ENCODE measurements at places on chromosomes 7 and 10. TPM values are rescaled to one million over a fixed set of nuclear protein-coding genes. Genes with fewer than 3 reads are reported as not detected.

The CYP3A4 gene
- total RNA-seq, result not detected

The CYTH3 gene
- total RNA-seq, result 5.1 TPM

The HABP2 gene
- 0.97 TPM for total RNA-seq

The BZW2 gene
- 75.1 TPM for total RNA-seq

The FFAR4 gene
- not detected for total RNA-seq

The PTPN20 gene
- not detected for total RNA-seq

The PDK4 gene
- 0.73 TPM for total RNA-seq

The ANK3 gene
- total RNA-seq, result 70.2 TPM

The ANKRD61 gene
- not detected for total RNA-seq

DNA sequence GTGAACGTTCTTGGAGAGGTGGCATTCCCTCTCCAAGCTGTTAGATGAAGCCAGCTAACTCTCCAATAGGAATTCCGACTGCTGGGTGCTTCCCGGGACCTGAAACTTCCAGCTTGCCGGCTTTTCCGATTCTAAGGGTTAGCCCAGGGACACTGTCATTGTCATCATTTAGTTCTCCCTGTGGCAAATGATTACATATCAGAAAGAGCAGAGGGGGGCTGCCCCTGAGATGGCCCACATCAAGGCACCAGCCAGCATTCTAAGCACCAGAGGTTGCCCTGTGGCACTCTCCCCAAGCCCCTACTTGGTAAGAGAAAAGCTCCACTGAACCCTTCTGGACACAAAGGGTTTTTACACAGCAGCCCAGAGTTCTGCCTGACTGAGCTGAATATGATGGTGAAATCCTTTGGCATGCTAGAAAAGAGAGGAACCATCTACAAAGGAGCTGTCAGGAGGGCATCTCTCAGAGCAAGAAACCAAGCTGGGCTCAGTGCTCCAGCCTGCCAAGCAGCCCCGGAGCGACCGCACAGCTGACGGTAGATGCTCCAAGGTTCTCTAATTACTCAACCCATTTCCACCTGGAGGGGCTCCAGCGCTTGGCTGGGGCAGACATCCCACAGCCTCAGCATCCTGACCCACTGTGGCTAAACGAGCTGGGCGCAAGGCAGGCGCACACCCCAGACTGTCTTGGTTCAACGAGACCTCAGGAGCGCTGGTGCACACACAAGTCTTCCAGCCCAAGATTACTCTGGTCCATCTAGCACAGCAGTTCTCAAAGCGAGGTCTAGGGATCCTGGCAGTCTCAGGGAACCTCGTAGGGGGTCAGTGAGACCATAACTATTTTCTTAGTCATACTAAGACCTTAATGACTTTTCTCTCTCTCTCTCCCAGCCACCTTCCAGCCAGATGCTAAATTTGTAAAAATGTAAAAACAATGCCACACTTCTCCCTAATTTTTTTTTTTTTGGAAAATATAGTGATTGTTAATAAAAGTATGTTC lies 160.5 kb downstream of the GFRA1 start:
- H3K36me3 ChIP-seq, result no peaks in the 10 kb centered on the region
- H3K27ac ChIP-seq, result no peak overlapping the region
- H3K4me1 ChIP-seq, result no peaks in the 10 kb centered on the region
- no peak for DNase-seq
- no peaks in the 10 kb centered on the region for H3K27me3 ChIP-seq
- H3K4me3 ChIP-seq, result no peak overlapping the region

GRCh38 chr10:4243651-4244050 lies 458.6 kb upstream of the KLF6 start:
- no peaks in the 10 kb centered on the region for H3K27me3 ChIP-seq
- H3K4me1 ChIP-seq, result peaks cover 14% of the 10 kb centered on the region
- H3K4me3 ChIP-seq, result no peak overlapping the region
- no peaks in the 10 kb centered on the region for H3K36me3 ChIP-seq
- no peak for DNase-seq

- H3K4me3 ChIP-seq, result no peak overlapping the region
- no peaks in the 10 kb centered on the region for H3K36me3 ChIP-seq
- DNase-seq, result no peak
- no peaks in the 10 kb centered on the region for H3K27me3 ChIP-seq
These were observed 165.8 kb downstream of the CCDC3 start for GRCh38 chr10:12835709-12836108.

DNA sequence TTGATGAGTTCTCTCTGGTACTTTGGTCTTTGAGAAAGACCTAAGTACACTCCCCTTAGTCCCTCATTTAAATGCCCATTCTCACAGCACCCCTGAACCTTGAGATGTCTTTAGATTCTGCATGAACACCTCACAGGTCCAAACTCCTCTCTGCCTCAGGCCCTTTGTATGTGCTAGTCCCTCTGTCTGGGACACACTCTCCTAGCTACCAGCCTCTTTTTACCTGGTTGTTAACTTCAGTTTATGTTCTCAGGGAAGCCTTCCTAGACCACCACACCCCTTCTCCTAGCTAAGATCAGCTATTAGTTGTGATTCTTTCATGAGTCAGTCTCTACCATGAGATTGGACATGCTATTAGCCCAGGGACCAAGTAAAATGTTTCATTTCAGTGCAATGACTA lies 86.4 kb downstream of the PLCE1 start:
- H3K27ac ChIP-seq, result no peak overlapping the region
- H3K36me3 ChIP-seq, result peaks cover 9% of the 10 kb centered on the region
- no peak overlapping the region for H3K4me3 ChIP-seq
- no peak for DNase-seq
- peaks cover 15% of the 10 kb centered on the region for H3K4me1 ChIP-seq
- H3K27me3 ChIP-seq, result no peaks in the 10 kb centered on the region

DNA sequence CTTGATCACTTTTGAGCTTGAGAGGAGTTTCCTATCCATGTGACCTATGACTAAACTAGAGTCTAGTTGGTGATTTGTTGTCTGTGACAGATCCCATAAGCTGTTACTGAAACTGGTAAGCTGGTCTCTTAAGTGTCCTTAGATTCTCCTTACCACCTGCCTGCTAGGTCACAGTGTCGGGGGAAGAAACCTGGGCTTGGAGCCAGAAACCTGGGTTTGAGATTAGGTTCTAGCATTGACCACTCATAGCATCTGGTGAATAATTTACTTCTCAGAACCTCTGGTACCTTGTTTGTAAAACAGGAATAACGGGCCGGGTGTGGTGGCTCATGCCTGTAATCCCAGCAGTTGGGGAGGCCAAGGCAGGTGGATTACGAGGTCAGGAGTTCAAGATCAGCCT lies 21.8 kb upstream of the ITPRID1 start:
- no peak overlapping the region for H3K27ac ChIP-seq
- H3K27me3 ChIP-seq, result peaks cover 14% of the 10 kb centered on the region
- DNase-seq, result no peak
- no peaks in the 10 kb centered on the region for H3K36me3 ChIP-seq

DNA sequence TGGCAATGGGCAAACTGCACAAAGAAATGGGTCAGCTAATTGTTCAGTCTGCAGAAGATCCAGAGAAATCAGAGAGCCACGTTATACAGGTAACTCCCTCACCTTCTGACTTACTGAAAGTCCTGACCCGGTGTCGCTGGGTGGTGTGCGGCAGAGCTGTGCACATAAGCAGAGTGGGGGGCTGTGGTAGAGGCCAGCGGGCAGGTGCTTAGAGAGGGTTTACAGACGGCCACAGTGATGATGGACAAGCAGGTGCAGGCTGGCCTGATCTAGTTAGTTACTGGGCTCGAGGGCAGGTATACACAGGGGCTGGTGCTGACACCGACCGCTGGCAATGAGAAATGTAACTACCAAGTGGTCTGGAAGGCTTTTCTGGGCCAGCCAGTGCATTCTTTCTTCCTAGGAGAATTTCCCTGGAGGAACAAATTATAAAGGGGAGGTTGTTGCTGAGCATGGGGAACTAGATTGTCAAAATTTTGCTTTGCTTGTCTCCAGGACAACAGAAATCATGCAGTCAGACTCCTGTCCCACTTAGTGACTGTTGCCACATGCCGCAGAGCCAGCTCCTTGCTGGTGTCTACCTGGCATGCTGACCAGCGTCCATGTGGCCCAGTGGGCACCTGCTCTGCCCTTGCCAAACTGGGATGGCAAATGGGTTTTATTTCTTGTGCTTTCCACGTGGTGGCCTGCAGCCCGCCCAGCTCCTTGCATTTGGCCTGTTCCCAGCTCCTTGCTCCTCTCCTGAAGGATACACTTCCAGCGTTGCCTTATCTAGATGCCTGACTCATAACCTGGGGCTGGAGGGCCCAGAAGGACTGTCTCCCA lies 28.8 kb downstream of the DENND10 start:
- H3K27ac ChIP-seq, result no peak overlapping the region
- DNase-seq, result no peak
- no peaks in the 10 kb centered on the region for H3K4me1 ChIP-seq
- no peak overlapping the region for H3K4me3 ChIP-seq

DNA sequence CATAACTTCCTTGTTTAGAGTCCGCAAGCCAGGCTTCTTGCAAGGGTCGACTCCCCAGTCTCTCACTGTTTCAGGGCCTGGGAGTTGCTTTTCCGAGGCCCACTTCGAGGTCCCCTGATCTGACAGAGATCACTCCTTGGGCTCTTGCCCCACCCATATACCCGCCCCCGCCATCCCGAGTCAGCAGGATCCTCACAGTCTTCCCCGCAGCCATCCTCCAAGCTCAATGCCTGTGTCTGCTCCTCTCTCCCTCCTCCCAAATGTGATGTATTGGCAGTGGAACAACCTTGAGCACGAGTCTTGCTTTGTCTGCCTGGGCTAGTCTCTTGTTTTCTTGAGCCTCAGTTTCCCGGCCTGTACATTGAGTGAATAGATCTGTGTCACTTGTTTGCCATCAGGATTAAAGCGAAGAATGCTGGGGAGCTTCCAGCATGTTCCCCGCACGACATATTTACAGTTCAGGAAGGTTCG lies 2.4 kb upstream of the HMX2 start:
- no peaks in the 10 kb centered on the region for H3K36me3 ChIP-seq
- no peak overlapping the region for H3K4me3 ChIP-seq
- DNase-seq, result peak; percentile 59
- peaks cover 100% of the 10 kb centered on the region for H3K27me3 ChIP-seq
- no peaks in the 10 kb centered on the region for H3K4me1 ChIP-seq

- H3K36me3 ChIP-seq, result no peaks in the 10 kb centered on the region
- H3K27me3 ChIP-seq, result no peaks in the 10 kb centered on the region
- H3K4me1 ChIP-seq, result no peaks in the 10 kb centered on the region
- H3K4me3 ChIP-seq, result no peak overlapping the region
These were observed 113.3 kb downstream of the DOCK4 start for GRCh38 chr7:112092709-112093395.

- no peaks in the 10 kb centered on the region for H3K27me3 ChIP-seq
- no peak overlapping the region for H3K27ac ChIP-seq
- DNase-seq, result no peak
- peaks cover 3% of the 10 kb centered on the region for H3K4me1 ChIP-seq
- H3K4me3 ChIP-seq, result no peak overlapping the region
These were observed 495.8 kb downstream of the PARD3 start for GRCh38 chr10:34319197-34319846.

DNA sequence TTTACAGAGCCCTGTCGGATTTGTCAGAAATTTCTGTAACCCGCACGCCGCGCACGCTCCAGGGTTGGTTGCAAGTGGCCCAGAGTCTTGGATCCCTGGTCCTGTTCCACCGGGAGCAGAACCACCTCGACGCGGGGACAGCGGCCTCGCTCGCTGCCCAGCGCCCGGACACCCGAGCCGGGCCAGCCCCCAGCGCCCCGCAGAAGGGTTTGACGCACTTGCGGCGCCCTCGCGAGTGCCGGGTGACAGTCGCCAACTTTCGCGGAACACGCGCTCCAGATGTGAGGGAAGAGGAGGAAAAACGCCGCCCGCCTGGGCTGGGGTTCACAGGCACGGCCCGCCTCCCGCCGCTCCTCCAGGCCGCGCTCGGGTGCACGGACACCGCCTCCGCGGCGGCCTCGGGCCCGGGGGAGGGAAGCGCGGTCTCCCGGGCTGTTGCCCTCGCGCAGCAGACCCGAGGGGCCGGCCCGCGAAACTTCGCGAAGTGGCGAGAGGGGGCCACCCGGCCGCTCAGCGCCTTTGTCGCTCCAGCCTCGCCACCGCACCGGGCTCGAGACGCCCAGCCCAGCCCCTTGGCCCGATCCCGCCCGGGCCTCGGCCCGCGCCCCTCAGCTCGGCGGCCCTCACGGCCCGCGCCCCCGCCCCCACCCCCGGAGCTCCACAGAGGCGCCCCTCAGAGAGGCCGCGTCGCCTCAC lies 514 bp downstream of the RNF216 start:
- H3K36me3 ChIP-seq, result peaks cover 17% of the 10 kb centered on the region
- peak; percentile 65 for DNase-seq
- peak overlapping the region; percentile 88 for H3K27ac ChIP-seq
- H3K4me3 ChIP-seq, result peak overlapping the region; percentile 80

DNA sequence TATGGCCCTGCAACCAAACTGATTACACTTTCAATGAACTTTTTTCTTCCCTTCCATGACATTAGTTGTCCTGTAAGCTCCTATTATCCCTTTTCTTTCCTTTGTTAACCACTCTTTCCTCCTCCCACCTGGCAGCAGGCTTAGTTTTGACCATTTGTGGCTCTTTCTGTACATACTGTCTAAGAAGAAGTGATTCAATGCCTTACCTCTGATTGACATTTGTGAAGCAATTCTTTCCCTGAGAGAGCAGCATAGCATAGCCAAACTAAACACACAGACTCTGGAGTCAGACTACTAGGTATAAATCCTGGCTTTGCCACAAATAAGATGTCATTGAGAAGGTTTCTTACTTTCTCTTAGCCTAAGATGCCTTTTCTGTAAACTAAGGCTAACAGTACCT lies 48.9 kb downstream of the AHR start:
- no peaks in the 10 kb centered on the region for H3K27me3 ChIP-seq
- no peaks in the 10 kb centered on the region for H3K36me3 ChIP-seq
- H3K4me3 ChIP-seq, result no peak overlapping the region
- no peak for DNase-seq
- H3K4me1 ChIP-seq, result no peaks in the 10 kb centered on the region

DNA sequence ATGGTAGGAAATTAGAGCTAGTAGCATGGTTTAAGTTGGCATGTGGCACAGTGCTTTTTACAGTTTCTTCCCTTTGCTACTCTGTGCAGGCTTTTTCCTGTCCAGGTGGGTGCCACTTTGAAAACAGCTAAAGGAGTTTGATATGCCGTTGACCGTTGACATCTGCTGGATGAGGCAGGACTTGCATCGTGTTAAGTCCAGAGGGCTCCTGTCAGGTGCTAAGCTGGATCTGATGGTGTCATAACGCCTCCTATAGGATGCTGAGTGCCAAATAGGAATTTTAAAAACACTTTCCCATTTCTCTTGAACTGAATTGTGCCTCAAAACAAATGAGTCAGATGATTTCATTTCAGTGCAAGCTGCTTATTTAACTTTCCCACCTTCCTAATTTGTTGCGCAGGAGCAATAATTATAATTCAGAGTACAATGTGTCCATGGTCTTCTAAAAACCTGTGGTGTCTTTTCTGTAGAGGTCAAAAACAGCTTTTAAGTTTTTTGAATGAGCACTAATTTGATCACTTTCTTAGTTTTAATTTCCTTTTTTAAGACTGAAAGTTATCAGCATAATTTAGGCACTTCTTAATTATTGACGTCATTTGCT lies 178.3 kb downstream of the CDCA7L start:
- peaks cover 87% of the 10 kb centered on the region for H3K27me3 ChIP-seq
- DNase-seq, result peak; percentile 88
- H3K4me1 ChIP-seq, result no peaks in the 10 kb centered on the region

Measured in endodermal cell (in vitro differentiated cells).